ENCODE measurements at places on chromosomes 1 and 21.

DNA sequence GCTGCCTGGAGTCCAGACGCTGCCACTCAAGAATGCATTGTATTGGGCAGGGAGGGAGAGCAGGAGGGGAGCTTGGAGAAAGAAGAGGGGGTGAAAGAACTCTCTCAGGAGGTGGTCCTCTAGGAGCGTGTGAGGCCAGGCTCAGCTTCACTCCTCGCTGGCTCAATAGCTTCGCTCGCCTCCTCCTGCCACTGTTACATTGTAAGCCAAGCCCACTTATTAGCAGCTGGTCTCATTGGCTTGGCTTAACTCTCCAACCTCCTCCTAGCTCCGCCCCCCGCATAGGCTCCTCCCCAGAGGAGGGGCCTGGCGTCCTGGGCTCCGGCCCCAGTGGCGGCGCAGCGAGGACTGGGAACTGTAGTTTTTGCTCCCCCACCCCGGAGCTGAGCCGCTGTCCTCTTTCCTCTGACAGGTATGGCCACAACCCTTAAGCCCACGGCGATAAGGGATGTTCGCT is at the start of gene KCNN3:
TSS of gene KCNN3 (minus strand) at position 167 of the 457 bp plus-strand sequence. CDS start 317 bp downstream, outside the sequence.
- DNase-seq = peak; percentile 55

GRCh38 chr1:118989006-118989815 is 1.1 kb upstream of the TBX15 start:
- DNase-seq = no peak

GRCh38 chr21:41668686-41669532 is 97.9 kb downstream of the RIPK4 start:
- no peak for DNase-seq

GRCh38 chr1:102661481-102661880 is 446.8 kb downstream of the COL11A1 start:
- no peak for DNase-seq

- DNase-seq = no peak
These were observed 27.2 kb downstream of the PTP4A2 start for GRCh38 chr1:31910933-31911332.

GRCh38 chr1:79716447-79716846 is 709.9 kb upstream of the ADGRL4 start:
- no peak for DNase-seq

- no peak for DNase-seq
These were observed at the start of gene MRAP for GRCh38 chr21:32298658-32299081. MRAP (plus strand) TSS chr21:32298855; CDS start chr21:32298972, 117 bp downstream.

DNA sequence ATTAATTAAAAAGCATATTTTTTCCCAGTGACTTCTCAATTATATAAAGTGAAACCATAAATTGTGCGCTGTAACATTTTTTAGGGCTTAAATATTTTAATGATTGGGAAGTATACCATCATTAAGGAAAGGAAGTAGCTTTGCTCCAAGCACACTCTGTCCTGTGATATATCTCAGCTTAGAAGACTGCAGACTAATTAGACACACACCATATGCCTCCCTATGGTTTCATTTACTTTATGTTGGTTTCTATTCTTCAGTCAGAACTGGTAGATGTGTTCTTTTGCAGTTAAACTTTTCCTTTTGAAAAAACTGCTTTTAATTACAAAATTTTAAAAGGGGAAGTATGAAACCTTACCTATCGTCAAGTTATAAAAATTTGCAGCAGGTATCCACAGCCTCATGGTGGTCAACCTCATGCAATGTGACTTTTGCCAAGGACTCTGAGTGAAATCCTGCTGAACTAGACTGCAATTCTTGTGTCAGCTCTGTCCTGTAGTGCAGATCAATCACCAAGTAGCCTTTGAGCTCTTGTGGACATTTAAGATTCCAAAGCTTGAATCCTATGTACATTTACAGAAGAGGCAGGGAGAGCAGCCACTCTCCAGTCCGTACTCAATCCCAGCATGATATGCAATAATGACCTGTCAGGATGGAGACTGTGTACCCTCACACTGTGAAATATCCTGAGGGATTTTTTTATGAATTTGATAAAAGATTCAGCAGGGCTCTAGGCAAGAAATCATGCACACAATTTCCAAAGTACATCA is 149.1 kb downstream of the AMY1C start:
- no peak for DNase-seq

GRCh38 chr1:171664976-171665375 is 12.5 kb upstream of the MYOC start:
- DNase-seq = no peak

DNA sequence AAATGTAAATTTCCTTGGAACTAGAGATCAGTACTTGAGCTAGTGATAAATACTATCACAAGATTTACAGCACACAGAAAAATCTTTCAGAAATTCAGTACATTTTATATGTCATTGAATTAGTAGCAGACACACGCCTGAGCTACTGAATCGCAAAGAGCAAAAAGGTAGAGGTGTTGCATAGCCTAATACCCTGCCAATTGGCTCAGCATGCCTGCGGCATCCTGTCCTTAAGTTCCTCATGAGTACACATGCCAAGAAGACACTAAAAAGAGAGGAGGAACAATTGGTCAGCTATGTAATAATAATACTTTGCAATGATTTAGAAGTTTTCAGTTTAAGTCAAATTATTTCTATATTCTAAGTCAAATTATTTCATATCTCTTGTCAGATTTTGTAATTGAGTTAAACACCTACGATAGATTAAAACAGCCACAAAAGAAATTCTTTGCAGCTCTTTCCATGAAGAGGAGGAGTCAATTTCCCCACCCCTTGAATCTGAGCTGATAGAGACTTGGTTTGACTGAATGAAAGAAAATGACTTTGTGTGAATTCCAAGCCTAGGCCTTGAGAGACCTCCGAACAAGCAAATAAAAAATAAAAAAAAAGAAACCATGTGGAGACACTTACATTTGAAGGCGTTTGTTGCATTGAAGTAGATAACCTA is 36.2 kb upstream of the PKN2 start:
- no peak for DNase-seq
